ENCODE measurements at places on chromosomes 5 and 9.
A peak's percentile ranks its signal among the peaks of the same experiment; 100 is the strongest.

DNA sequence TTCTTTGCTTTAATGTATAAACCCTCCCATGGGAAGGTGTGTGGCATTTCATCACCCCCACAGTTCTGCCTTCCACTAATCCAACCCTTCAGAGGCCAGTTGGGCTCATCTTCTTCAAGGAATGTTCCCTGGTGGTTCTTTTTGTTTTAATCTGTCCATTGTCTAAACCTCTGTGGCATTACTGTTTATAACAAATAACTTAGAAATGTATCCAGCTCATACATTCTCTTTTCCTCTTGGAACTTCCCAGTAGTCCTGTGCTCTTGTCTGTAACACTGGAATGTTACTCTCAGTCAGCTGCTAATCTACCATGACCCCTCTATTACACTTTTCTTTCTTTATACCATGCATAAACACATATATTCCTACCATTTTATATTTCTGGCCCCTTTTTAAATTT, 213.5 kb upstream of the TARS1 start:
- DNase-seq: no peak

- DNase-seq: no peak
Observed at GRCh38 chr9:112664531-112664930, 53.4 kb downstream of the INIP start.

DNA sequence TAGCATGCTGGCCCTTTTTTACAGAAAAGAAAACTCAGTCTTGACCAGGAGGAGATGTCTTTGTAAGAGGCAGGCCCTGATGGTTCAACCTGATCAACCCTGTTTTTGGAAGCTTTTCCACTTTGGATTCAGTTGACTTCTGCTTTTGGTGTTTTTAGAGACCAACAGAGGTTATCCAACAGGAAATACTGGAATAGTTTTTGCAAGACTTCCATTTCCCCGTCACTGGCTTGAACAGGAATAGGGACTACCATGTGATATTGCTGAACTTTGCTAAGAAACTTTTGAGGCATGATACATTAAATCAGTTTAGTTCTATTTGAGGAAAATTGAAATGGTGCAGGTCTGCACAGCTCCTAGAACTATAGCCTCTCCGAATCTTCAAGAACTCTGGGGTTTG, 17.1 kb upstream of the DAB2 start:
- DNase-seq: no peak

- no peak for DNase-seq
Observed at GRCh38 chr9:87270221-87270847, 227.3 kb upstream of the DAPK1 start.

GRCh38 chr9:125409637-125410521, 148.3 kb downstream of the GAPVD1 start:
- peak; percentile 36 for DNase-seq

DNA sequence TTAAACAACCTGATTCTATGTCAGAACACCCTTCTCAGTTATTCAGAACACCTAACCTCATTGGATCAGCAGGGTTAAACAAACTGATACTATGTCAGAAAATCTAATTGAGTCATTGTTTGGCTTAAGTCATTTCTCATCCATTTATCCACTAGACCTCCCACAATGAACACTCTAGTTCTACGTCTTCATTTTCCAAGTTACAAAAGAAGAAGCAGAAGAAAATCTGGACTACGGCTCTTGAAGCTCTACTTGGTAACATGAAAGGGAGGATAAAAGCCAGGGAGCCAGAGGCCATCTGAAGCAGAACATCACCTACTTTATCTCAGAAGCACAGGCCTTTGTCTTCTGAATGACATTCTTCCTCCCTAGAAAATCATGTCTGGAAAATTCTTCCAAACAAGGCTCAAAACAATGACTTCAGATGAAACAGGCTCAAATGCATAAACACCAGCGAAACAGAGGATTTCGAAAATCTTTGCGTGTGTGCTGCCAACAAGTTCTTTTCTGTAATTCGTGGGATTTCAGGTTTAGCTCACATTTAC, 35.4 kb upstream of the TGFBI start:
- DNase-seq: no peak

DNA sequence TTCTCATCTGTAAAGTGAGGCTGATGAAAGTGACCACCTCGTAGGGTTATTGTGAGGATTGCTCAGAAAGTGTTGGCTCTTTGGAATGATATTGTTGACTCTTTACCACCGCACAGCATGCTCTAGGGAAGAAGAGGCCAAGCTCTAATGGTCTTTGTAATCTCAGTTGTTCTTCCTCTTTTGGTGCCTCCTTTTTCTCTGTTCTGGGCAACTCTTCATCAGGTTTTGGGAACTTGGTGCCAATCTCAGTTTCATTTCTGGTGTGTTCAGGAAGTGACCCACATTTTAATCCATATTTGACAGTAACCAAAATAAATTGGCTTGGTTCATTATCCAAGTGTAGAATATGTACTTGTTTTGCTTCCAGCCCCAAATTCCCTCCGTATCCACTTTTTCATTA, 25.1 kb downstream of the ARHGAP26 start:
- DNase-seq: no peak

- DNase-seq: no peak
Observed at GRCh38 chr5:159788835-159789331, 127.4 kb upstream of the ADRA1B start.

DNA sequence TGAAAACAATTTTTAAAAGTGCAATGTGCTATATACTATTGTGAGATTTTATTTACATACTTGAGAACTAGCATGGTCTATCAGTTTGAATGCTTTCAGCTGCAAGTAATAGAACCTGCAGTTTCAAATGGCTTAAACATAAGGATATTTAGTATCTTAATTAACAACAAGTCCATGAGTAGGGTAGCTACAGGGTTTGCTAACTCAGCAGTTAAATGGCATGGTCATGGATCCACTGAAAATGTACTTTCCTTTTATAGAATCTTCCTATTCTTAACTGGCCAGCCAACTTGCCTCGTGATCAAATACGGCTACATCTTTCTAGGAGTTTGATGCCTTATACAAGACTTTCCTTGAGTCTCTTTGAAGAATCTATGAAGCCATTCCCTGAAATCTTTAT, 452.8 kb upstream of the SEMA6A start:
- DNase-seq: no peak

GRCh38 chr9:133862585-133863256, 124.6 kb upstream of the SARDH start:
- DNase-seq: no peak

DNA sequence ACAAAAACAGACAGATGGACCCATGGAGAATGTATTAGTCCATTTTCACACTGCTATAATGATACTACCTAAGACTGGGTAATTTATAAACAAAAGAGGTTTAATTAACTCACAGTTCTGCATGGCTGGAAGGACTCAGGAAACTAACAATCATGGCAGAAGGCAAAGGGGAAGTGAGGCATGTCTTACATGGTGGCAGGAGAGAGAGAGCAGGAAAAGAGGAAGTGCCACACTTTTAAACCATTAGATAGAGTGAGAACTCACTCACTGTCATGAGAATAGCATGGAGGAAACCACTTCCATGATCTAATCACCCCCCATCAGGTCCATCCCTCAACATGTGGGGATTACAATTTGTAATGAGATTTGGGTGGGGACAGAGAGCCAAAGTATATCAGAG, 808.9 kb downstream of the CDH12 start:
- DNase-seq: no peak

DNA sequence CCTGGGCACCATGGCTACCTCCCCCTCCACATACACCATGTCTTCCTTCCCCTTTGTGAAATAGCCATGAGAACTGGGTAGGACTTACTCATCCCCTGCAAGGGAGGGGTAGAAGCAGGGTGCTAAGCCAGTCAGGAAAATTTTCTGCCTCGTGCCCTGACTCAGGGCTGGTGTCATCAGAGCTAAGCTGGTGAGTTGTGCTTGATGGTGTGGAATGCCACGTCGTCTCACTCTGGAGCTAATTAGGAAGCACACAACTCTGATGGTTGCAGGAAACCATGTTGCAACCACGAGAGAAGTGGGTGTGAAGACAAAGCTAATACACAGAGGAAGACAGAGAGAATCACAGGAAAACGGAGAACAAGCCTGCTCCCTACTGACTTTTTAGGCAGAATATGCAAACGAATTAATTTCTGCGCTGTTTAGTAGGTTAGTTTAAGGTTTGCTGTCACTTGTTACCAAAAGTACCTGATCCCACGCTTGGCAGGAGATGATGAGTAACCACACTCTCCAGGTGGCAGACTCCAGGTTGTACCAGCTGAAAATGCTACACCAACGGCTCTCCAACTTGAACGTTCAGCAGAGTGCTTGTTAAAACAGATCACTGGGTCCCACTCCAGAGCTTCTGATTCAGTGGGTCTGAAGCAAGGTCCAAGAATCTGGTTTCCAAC, 54.5 kb downstream of the STK10 start:
- DNase-seq: no peak

DNA sequence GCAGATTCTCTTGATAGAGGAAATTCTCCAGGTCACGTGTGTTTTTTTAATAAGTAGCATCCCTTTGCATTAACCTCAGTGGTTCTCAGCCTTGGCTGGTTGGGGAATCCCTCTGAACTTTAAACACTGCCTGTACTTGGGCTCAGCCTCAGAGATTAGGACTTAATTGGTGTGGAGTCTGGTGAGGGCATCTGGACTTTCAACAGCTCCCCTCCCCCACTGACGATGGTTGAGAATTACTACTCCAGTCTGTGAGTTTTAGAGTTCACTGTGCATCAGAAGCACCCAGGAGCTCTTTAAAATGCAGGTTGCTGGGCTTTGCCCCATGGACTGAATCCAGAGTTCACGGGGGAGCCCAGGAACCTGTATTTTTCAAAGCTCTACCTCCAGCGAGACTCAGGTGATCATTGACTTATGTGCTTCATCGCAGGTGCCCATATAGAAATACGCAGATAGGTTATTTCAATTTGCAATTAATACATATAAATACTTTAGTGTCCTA, 71.4 kb downstream of the DAPK1 start:
- DNase-seq: no peak

DNA sequence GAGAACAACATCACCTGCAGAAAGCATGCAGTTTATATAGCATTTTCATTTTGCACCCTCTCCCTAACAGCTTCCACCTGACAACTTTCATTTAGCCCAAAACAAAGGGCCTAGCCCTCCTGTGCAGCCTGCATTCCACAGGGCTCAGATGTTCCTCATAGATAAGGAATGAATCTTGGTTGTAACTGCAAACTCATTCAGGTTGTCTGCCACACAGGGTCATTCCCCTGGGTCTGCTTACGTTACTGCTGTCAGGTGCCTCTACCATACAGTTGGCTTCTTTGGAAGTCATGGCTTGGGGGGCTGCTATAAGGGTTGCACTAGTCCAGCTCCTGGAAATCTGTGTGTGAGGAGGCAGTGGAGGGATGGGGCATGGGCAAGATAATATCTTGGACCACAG, 2.7 kb upstream of the DCP2 start:
- DNase-seq: no peak

DNA sequence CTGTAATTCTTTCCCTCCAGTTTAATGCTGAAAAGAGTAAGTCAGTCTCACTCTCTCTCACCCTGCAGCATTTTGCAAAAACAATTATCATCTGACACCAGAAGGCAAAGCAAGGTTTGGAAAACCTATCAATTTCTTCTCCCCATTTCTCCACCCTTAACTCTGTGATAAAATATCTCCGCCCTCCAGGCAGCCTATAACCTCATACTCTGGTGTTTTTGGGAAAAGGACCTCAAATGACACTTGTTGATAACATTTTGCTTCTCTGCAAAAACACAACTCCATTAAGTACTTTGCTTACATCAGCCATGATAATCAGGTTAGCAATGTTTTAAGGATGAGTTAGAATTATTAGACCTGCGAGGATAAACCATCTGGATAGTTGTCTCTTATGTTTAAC, 2.3 kb downstream of the ANKH start:
- peak; percentile 83 for DNase-seq

- DNase-seq: peak; percentile 64
Observed at GRCh38 chr5:126808521-126808988, 31.6 kb downstream of the LMNB1 start.

GRCh38 chr9:16387382-16387781, 483.1 kb downstream of the BNC2 start:
- DNase-seq: no peak

- peak; percentile 72 for DNase-seq
Observed at GRCh38 chr5:150026682-150027172, 26.2 kb downstream of the HMGXB3 start.

DNA sequence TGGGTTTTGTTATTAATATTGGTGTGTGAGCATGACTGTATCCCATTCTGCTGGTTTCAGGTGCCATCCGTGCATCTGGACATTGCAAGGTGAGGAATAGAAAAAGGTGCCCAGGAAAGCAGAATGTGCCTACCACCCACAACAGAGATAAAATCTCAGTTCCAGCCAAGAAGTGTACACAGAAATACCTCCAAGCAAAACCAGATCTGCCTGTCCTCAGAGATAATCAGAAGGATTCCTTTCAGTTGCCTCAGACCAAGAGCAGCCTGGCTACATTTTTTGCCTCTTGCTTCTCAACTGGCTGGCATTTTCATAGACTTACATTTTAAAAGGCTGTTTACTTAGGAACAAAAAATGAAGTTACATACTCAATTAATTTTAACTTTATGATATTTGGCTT, 12.1 kb upstream of the ABLIM3 start:
- no peak for DNase-seq

- peak; percentile 44 for DNase-seq
Observed at GRCh38 chr9:37840560-37841194, 40.1 kb downstream of the DCAF10 start.

- no peak for DNase-seq
Observed at GRCh38 chr9:18068900-18069299, 405.1 kb upstream of the ADAMTSL1 start.

DNA sequence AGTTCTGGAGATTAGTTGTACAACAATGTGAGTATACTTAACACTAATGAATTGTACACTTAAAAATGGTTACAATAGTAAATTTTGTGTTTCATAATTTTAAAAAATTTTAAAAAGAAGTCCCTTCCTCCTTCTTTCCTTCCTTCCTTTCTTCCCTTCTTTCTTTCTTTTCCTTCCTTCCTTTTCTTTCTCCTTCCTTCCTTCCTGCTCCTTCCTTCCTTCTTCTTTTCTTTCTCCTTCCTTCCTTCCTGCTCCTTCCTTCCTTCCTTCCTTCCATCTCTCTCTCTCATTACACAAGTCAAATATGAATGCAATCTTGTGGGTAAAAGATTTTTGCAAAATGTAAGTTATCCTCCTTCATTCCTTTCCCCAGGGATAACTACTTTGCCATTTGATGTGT, 97.1 kb upstream of the TBCA start:
- DNase-seq: no peak

GRCh38 chr5:37214550-37214949, 34.6 kb downstream of the CPLANE1 start:
- DNase-seq: no peak

GRCh38 chr9:70480405-70480980, 66.0 kb upstream of the KLF9 start:
- DNase-seq: no peak

GRCh38 chr5:150404941-150405816, 7.5 kb downstream of the CD74 start:
- no peak for DNase-seq

DNA sequence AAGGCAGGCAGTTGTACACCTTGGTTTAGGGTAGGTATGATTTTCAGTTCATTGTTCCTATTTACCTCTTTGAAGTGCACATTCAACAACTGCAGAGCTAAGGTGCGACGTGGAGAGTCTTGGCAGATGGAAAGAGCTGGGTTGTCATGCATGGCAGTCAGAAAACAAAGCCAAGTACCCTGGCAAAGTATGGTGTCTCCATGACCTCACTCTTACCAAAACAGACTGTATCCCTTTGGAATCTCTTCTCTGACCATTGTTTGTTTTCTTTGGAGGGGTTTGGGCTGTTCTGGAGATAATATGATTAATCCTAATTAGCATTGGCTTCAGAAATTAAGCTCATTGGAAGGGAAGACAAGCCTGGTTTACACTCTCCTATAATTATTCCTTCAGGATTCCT, 665.7 kb downstream of the DNAH5 start:
- no peak for DNase-seq

- no peak for DNase-seq
Observed at GRCh38 chr9:15310107-15310850, 3.3 kb upstream of the TTC39B start.

All from hematopoietic multipotent progenitor cell treated with erythropoietin and hydrocortisone succinate and interleukin-3 and kit ligand, for 17 days (in vitro differentiated cells).